ENCODE measurements at places on chromosomes 3 and 15.

- DNase-seq = no peak
Measured at GRCh38 chr15:100734586-100734985, 132.2 kb downstream of the ASB7 start.

DNA sequence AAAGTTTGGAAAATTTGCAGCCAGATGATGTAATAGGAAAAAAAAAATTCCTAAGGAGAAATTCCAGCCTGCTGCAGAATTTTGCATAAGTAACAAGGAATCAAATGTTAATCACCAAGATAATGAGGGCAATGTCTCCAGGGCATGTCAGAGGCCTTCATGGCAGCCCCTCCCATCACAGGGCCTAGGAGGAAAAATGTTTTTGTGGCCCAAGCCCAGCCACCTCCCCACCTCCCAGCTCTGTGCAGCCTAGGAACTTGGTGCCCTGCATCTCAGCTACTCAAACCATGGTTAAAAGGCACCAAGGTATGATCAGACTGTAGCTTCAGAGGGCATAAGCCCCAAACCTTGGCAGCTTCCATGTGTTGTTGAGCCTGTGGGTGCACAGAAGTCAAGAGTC, 704.7 kb upstream of the ROBO1 start:
- DNase-seq = no peak

GRCh38 chr15:25686780-25687179, 176.3 kb downstream of the ATP10A start:
- no peak for DNase-seq

DNA sequence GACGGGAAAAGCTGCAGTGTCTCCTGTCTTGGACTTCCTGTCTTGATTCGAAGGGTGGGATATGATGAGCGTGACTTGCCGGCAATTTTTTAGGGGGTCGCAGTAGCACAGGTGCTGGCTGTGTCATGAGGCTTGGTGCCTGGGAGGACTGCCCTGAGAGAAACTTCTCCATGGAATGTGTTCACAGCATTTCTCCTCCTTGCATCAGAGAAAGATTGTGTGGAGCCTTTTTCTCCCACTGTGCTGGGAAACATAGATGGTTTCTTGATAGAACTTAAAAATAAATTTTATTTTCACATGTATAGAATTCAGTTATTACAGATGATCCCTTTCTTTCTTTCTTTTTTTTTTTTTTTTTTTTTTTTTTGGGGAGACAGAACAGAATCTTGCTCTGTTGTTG, 121.4 kb downstream of the KLHL25 start:
- DNase-seq = no peak

DNA sequence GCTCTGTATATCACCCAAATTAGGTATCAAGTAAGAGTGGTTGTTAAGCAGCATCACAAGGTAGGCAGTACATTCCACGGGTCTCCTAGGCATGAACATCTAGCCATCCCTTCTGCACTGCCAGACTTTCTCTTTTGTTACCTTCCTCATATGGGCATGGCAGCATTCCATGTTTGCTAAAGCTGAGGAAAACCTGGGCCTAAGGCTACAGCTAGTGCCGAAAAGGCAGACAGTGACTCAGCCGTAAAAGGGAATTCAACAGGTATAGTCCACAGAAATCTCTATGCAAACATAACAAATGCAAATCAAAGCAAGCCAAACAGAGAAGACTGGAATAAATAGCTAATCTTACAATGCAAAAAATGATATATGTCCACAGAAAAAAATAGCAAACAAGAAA, 645.4 kb downstream of the ZBBX start:
- no peak for DNase-seq

DNA sequence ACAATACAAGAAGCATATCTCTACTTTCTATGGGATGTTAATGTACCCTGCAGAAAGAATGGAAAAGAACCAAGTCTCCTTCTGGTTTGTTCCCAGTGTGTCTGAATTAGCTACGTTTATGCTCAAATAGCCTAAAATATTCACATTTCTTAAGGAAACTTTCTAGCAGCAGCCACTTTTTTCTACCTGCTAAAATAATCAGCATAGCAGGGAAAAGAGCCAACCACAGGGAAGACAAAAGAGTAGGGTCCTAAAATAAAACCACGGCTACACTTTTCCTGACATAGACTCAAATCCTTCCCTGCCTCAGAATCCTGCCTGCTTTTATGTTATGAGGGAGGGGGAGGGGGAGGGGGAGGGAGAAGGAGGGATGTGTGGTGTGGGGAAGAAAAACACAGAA, 136.7 kb downstream of the GBE1 start:
- no peak for DNase-seq

DNA sequence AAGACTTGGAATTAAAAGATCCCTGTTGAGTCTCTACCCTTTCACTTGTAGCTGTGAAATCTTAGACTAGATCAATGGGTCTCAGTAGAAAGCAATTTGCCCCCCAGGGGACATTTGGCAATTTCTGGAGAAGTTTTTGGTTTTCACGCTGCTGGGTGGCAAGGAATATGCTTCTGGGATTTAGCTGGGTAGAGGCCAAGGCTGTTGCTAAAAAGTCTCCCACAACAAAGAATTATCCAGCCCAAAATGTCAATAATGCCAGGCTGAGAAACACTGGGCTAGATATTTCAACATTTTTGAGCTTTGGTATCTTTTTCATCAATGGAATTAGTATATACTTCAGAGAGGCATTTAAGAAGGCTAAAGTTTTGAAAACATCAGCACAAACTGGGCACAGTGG, 8.7 kb downstream of the CAPN7 start:
- DNase-seq = no peak

- no peak for DNase-seq
Measured at GRCh38 chr15:87959080-87959479, 297.5 kb downstream of the NTRK3 start.

GRCh38 chr3:297585-297984, 101.0 kb downstream of the CHL1 start:
- DNase-seq = no peak

DNA sequence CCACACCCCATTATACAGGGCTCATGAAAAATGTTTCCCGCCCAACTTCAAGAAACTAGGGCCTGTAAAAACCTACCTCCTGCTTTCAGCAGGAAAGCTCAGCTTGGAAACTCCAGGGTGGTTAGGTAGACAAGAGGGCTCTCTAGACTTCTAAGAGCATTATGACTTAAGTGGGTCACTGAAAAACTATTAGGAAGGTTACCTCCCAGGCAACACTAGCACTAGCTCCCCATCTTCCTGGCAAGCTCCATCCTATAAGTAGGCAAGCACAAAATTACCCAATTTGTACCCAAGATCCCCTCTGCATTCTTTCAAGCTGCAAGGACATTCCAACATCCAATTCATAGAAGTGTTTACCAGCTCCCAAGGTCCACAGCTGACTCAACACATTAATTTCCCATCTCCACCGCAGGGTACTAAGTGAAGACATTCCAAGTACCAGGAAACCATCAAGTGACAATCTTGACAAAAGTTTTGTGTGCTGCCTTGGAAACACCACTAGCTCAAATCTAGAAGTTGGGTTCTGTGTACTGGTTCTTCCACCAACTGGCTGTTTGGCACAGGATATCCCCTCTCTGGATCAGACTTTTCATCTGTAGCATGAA, 46.9 kb downstream of the WNT5A start:
- DNase-seq = no peak

GRCh38 chr3:165206454-165207266, 10.5 kb upstream of the SLITRK3 start:
- DNase-seq = no peak

DNA sequence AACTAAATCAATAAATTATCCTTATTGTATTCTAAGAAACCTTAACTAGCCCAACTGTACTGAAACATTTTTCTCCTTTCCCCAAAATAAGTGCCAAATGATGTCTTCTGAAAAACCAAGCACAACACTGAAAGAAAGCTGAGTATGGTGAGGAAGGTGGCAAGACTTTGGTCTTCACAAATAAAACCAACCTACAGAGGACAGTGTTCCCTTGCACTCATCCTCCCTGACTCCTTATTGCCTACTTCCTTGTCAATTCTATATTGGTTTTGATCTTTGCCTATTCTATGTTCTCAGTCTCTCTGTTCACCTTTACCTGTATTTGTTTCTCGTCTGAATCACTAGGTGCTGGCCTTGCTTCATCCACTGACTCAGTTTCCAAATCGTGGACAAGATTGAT, 490.1 kb upstream of the ZNF385D start:
- DNase-seq = no peak

GRCh38 chr3:70806021-70806420, 493.6 kb upstream of the MDFIC2 start:
- DNase-seq = no peak

GRCh38 chr15:98804057-98804380, 155.7 kb downstream of the IGF1R start:
- no peak for DNase-seq

DNA sequence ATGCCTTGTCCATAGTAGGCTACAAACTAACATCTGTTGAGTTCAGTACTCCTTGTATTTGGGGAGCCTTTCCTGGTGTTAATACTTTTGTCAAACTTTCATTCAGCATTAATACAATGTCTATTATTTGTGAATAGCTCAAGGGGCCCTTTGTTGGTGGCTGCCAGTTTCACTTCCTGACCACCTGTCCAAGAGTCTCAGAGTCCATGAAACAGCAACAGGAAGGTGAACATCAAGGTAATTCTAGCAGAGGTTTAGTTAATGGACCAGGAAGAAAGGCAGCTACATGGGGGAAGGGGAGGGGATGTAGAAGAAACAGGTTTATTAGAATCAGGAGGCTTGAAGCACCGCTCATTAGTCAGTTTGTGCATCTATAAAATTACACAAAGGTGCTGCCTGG, 386.9 kb downstream of the PDCD6IP start:
- no peak for DNase-seq
